ENCODE measurements at places on chromosomes 2 and 18. TPM values are rescaled to one million over a fixed set of nuclear protein-coding genes. Genes with fewer than 3 reads are reported as not detected.

ALPP gene
- polyA plus RNA-seq: not detected

C2orf15 gene
- not detected for polyA plus RNA-seq

MTCL1 gene
- polyA plus RNA-seq: 11.9 TPM

SOX11 gene
- not detected for polyA plus RNA-seq

FAM161A gene
- polyA plus RNA-seq: 0.81 TPM

CFC1 gene
- polyA plus RNA-seq: not detected

ANKRD30BL gene
- not detected for polyA plus RNA-seq

GPR39 gene
- 0.03 TPM for polyA plus RNA-seq

CCDC141 gene
- polyA plus RNA-seq: not detected

BCL11A gene
- polyA plus RNA-seq: 0.16 TPM

ING5 gene
- polyA plus RNA-seq: 33.4 TPM

IL1A gene
- polyA plus RNA-seq: 0.25 TPM

LRRTM1 gene
- not detected for polyA plus RNA-seq

NTSR2 gene
- not detected for polyA plus RNA-seq

ACTR3 gene
- 83.3 TPM for polyA plus RNA-seq

ABCB6 gene
- 35.1 TPM for polyA plus RNA-seq

GCG gene
- not detected for polyA plus RNA-seq

DTNA gene
- 9.0 TPM for polyA plus RNA-seq

PLCD4 gene
- polyA plus RNA-seq: 2.2 TPM

NGEF gene
- polyA plus RNA-seq: 0.13 TPM

SMYD1 gene
- polyA plus RNA-seq: not detected

EGR4 gene
- not detected for polyA plus RNA-seq

LYG1 gene
- 1.7 TPM for polyA plus RNA-seq

SIX2 gene
- 0.45 TPM for polyA plus RNA-seq
